ENCODE measurements at places on chromosomes 13 and 19.

GRCh38 chr13:106362707-106363106 lies 172.8 kb downstream of the EFNB2 start:
- no peak for DNase-seq

DNA sequence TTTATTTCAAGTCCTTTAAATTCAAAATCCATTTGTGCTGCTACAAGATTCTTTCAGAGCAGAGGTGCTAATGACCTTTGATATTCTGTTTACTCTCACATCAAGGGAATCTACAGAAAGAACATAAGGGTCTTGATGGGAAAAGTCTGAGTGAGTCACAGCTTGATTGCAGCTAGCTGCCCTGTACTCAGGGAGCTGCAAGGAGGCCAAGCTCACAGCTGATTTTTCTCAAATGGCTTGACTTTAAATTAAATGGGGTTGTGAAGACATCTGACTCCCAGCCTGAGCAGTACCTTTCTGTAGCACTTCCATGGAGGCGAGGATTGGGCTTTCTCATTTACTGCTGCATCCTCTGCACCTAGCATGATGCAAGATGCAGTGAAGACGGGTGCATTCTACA lies 62.5 kb downstream of the RAP2A start:
- DNase-seq: no peak

GRCh38 chr13:91185294-91185863 lies 162.1 kb upstream of the MIR17HG start:
- no peak for DNase-seq

- no peak for DNase-seq
Observed at GRCh38 chr13:73579574-73580274, 520.9 kb downstream of the KLF5 start.

DNA sequence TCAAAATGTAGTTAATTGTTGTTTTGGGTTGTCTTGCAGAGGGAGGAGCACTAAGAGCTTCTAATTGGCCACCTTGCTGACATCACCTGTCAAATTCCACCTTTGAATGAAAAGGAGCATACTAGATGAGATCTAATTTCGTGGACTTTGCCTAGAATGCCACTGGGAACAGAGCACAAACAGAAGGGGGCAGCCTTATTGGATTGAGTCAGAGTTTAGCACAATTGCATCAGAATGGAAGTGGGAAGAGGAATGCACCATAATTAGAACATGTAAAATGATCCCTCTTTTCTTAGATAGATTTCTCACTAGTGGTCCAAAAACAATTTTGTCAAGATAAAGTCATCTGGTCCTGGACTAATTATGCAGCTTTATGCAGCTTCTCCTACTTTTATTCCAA lies 1552.2 kb downstream of the PCDH9 start:
- no peak for DNase-seq

DNA sequence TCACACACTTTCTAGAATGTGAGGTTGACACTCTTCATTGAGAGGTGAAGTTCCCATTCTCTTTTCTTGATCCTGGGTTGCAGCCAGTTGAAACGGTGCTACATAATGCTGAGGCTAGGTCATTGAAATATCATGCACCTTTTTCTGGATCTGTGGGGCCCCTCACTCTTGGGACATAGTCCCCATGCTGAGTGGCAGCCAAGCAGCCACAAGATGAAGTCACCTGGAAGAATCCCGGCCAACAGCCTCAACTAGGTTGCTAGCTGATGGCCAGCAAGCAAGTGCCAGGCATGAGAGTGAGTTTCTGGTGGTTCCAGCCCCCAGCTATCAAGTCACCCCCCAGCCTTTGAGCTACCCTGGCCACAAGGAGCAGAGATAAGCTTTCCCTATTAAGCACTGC lies 148.5 kb upstream of the TSHZ3 start:
- no peak for DNase-seq

DNA sequence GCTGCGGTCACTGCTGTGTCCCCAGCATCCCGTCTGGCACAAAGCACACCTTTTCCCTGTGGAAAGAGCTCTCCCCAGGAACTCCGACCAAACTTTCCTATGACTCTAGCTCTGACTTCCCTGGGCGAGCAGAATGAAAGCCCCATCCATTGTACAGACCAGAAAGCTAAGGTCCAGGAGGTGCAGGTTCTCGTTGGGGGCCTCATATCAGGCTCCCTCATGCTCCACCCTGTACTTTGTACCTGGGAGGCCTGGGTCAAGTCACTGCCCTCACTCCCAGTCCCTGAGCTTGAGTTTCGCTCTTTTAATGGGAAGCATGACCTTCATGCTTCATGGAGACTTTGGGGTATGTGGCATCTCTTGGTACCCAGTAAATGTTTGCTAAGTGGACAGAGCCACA lies 18.4 kb downstream of the CYTH2 start:
- DNase-seq: no peak

- DNase-seq: no peak
Observed at GRCh38 chr13:51025245-51025905, 85.7 kb downstream of the C13orf42 start.

GRCh38 chr13:94254737-94255136 lies 224.7 kb downstream of the DCT start:
- DNase-seq: no peak

DNA sequence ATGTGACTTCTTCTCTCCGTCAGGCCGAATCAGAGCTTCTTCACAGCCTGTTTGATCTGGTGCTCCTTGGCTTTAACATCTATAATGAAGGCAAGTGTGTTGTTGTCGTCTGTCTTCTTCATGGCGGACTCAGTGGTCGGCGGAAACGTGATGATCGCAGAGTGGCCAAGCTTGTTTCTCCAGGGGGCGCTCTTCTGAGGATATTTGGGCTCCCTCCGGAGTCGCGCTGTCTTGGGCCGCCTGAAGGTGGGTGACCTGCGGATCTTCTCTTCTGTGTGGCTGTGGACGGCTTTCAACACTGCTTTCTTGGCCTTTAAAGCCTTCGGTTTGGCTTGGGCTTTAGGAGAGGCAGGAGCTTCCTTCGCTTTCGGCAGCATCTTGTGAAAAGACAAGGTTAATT lies 9.8 kb downstream of the TPRX1 start:
- DNase-seq: no peak

DNA sequence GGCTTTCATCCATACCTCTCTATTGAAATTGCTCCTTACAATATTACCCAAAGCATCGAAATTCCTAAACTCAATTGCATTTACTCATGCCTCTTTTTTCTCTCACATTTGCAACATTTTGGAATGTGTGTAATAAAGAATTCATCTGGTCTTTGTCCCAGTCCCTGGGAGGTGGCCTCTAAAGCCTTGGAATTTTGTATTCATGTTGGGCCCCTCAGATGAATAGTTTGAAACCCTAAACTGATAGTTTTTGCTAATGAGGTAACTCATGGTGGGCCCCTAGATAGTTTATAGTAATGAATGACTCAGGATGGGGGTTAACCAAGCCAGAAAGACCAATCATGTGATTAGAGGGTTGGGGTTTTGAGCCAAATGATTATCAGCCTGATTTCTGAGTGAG lies 490.4 kb downstream of the DIAPH3 start:
- DNase-seq: no peak

GRCh38 chr13:30720172-30720869 lies 15.0 kb upstream of the ALOX5AP start:
- DNase-seq: no peak

- DNase-seq: peak; percentile 1
Observed at GRCh38 chr19:13463296-13463695, 43.0 kb downstream of the CACNA1A start.

GRCh38 chr13:23921451-23921888 lies 24.2 kb upstream of the C1QTNF9B start:
- DNase-seq: no peak

DNA sequence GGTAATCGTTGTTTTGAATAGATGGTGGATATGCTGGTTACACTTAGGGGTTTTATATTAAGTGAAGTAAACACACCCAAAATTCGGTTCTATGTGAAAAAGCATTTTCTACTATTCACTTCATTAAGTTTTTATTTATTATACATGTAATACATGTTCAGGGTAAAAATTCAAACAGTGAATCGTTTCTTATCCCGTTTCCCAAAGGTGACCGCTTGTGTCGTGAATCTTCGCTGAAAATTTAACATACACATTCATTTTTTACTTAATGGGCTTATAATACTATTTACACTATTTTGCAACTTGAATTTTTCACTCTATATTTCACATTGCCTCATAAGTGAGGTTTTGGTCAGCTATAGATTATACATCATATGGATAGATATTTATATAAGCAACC lies 24.5 kb downstream of the IPO5 start:
- no peak for DNase-seq

- DNase-seq: no peak
Observed at GRCh38 chr13:44362394-44363040, 11.1 kb upstream of the SERP2 start.

DNA sequence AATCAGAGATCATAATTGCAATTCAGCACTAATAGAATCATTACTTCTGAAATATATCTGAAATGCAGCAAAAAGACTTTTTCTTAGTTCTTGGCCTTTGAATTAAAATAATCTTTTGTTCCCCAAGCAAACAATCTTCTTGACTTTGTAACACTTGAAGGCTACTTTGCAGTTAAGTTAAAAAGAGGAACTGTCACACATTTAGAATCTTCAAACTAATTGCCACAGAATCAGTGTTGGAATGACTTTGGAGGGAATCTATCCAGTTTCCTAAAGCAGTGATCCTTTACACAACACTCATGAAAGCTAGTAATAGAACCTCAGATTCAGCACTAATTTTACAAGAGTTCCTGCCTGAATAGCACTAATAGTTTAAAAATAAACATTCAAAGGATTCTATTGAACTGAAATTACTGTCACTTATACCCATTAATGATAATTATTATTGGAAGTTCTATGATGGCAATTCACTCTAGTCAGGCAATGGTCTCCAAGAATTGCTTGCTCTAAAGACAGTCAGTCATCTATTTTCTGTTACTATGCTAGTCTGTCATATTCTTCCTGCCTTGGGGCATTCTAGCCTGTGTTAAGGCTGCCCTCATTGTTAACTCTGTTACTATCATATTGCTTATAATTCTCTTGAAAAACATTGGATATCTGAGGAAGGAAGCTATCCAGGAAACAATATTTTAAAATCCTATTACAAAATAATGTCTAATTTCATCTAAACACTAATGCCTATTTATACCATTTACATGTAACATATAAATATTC lies 362.4 kb downstream of the DIAPH3 start:
- DNase-seq: no peak

DNA sequence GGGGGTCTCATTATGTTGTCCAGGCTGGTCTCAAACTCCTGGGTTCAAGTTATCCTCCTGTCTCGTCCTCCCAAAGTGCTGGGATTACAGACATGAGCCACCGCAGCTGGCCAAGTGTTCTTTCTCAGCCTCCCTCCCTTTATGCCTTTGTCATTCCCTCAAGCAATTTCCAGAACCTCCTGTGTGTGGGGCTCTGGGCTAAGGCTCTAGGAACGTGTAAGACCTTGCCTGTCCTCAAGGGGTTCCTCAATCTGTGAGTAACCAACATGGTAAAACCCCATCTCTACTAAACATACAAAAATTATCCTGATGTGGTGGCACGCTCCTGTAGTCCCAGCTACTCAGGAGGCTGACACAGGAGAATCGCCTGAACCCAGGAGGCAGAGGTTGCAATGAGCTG lies 15.5 kb upstream of the SPACA4 start:
- no peak for DNase-seq

DNA sequence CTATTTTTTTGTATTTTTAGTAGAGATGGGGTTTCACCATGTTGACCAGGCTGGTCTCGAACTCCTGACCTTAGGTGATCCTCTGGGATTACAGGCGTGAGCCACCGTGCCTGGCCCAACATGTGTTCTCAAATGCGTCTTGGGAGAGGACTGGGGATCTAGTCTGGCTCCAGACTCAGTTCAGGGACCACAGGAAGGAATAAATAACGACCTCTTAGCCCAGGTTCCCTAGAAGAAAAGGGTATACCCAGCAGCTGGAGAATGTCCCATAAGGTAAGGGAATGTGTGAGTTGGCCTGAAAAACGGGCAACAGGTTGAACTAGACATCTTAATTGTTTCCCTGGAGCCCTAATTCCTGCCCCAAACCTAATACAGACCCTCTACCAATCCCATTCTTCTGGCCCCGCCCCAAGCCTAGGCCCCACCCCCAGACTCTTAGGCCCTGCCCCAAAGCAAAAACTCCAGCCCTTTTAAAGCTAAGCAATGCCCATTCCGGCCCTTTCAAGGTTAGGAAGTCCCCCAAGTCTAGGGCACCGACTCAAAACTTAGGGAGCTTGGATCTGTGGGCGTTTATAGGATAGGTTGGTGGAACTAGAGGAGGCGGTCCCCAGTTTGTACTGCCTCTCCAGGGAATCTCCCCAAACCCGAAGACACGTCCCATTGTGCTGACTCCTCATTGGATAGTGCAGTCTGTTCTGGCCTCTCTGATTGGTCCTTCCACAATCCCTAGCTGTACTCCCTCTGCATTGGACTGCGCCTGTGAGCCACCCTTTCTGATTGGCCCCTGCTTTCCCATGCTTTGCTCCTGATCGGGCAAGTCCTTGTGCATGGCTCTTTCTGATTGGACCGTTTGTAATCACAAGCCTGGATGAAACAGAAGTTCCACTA lies 5.4 kb upstream of the LRFN1 start:
- no peak for DNase-seq

GRCh38 chr13:52061587-52061986 lies 37.1 kb downstream of the UTP14C start:
- DNase-seq: no peak

GRCh38 chr19:9986787-9987281 lies 23.5 kb downstream of the COL5A3 start:
- DNase-seq: no peak

DNA sequence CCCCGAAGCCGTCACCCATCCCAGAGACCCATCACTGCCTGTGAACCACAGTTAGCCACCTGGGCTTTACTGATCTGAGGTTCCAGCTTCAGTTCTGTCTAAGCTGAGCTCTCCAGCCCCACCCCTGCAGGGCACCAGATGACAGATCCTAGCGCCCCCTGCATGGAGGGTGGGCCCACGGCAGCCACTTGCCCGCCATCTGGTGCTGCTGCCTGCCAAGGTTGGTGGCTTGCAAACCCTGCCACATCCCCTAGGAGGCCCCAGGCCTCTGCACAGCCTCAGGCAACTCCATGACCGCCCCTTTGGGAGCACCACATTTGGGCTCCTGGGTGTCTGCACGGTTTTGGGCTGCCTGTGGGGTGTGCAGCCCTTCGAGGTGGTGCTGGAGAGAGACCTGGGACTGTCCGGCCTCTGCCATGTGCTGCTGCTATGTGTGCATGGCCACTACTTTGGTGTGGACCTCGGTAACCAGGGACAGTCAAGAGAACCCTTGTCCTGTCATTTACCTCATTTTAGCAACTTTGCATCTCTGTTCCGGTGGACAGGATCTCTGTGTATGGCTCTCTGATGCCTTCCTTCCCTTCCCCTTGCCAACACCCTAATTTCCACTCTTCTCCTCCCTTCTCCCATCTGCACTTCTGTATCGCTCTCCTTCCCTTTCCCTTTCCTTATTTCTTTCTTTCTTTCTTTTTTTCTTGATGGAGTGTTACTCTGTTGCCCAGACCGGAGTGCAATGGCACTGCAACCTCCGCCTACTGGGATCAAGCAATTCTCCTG lies 17.4 kb upstream of the SDHAF1 start:
- peak; percentile 22 for DNase-seq

- DNase-seq: no peak
Observed at GRCh38 chr19:50422397-50423278, 3.9 kb downstream of the SPIB start.

GRCh38 chr13:51856027-51856736 lies 5.6 kb upstream of the CCDC70 start:
- DNase-seq: no peak

GRCh38 chr13:104875038-104875754 lies 1660.3 kb downstream of the EFNB2 start:
- DNase-seq: no peak

GRCh38 chr19:1132552-1133383 lies 29.0 kb downstream of the GPX4 start:
- no peak for DNase-seq

- DNase-seq: no peak
Observed at GRCh38 chr13:99044764-99045163, 66.9 kb upstream of the DOCK9 start.

- DNase-seq: no peak
Observed at GRCh38 chr13:50441130-50441529, 402.4 kb downstream of the DLEU7 start.

Measured in stimulated activated CD4-positive, alpha-beta T cell treated with anti-CD3 and anti-CD28 coated beads, Interleukin-2, amount 100 ng/mL, for 48 hours (primary cell).